ENCODE measurements at places on chromosomes 16 and 17.

DNA sequence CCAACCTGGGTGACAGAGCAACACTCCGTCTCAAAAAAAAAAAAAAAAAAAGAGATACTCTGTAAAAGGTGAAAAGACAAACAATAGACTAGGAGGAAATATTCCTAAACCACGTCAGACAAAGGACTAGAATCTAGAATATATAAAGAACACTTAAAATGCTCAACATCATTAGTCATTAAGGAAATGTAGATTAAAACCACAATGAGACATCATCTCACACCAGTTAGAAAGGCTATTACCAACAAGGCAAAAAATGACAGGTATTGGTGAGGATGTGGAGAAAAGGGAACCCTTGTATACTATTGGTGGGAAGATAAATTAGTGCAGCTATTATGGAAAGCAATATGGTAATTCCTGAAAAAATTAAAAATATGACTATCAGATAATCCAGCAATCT lies 903.1 kb upstream of the SOX9 start:
- DNase-seq: no peak

GRCh38 chr16:85369741-85370528 lies 243.2 kb upstream of the GSE1 start:
- peak; percentile 22 for DNase-seq

DNA sequence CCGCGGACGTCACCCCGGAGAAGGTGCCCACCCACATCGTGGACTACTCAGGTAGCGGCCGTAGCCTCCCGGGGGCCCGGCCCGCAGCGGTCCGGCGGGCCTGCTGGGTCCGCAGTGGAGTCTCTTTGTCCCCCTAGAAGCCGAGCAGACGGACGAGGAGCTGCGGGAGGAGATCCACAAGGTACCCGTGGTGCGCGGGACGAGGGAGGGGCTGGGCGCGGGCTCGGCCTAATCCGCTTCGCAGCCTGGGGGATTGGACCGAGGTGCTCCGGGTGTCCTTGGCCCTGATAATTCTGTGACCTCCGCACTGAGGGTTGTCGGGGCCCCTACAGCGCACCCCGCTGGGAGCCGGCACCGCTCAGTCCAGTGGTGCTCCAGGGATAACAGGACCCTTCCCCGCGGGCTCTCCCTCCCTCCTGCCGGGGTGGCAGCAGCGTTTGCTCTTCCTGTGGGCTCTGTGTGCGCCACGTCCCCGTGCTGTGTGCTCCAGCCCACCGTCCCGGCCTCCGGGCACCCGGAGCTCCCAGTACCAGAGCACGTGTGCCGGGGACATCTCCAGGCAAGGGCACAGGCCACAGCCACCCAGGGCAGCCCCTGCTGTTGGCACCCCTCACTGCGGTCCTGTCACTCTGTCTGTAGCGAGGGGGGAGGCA lies 713 bp downstream of the RHOT2 start:
- no peak for DNase-seq

DNA sequence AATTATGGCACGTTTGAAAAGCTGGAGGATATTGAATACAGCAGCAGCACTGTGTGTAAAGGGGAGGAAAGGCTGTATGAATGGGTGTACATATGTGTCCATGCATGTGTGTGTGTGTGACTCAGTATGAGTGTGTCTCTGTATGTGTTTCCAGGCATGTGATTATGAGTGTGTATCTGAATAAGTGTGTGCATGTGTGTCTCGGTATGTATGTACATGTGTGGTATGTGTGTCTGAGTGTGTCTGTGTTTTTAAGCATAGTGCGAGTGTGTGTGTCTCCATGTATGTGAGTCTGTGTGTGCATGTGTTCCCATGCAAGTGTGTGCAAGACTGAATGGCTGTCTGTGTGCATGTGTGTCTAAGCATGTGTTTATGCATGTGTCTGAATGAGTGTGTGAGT lies 259.1 kb upstream of the XYLT1 start:
- no peak for DNase-seq

GRCh38 chr16:56343661-56344517 lies 81.5 kb downstream of the AMFR start:
- no peak for DNase-seq

DNA sequence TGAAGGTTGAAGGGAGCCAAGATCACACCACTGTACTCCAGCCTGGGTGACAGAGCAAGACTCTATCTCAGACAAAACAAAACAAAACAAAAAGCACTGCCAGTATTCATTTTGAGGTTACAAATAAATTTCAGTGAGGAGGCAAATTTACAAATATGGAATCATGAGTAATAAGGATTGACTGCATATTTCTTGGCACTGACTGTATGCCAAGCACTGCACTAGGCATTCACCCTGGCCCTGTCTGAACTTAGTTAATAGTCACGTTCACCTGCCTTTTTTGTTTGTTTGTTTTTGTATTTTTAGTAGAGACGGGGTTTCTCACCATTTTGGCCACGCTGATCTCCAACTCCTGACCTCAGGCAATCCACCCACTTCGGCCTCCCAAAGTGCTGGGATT lies 5.1 kb downstream of the LDAF1 start:
- no peak for DNase-seq

DNA sequence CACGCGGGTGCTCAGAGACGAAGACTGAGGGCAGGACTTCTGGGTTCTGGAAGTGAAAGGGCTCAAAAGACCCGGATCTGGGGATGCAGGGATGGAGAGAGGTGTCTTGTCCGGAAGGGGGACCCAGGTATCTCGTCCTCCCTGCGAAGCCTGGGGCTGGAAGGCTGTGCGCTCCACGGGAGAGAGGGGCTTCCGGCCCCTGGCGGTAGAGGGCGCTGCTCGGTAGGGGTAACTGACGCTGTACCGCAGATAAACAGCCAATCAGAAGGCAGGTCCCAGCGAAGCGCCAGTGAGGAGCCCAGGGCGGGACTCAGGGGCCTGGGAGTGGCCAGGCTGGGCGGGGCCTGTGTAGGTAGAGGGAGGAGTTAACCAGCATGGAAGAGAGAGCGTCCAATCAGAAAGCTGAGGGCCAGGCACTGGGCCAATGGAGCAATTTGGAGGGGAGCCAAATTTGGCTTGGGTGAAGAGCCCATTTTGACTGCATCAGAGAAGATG lies 804 bp downstream of the TGFB1I1 start:
- DNase-seq: no peak

GRCh38 chr17:34248511-34249024 lies 6.5 kb upstream of the CCL2 start:
- DNase-seq: no peak

GRCh38 chr16:86573215-86573614 lies 5.1 kb upstream of the FOXL1 start:
- DNase-seq: no peak

GRCh38 chr17:58693751-58694150 lies 1.3 kb downstream of the RAD51C start:
- no peak for DNase-seq

GRCh38 chr16:85334718-85335583 lies 222.7 kb upstream of the CIBAR2 start:
- no peak for DNase-seq

DNA sequence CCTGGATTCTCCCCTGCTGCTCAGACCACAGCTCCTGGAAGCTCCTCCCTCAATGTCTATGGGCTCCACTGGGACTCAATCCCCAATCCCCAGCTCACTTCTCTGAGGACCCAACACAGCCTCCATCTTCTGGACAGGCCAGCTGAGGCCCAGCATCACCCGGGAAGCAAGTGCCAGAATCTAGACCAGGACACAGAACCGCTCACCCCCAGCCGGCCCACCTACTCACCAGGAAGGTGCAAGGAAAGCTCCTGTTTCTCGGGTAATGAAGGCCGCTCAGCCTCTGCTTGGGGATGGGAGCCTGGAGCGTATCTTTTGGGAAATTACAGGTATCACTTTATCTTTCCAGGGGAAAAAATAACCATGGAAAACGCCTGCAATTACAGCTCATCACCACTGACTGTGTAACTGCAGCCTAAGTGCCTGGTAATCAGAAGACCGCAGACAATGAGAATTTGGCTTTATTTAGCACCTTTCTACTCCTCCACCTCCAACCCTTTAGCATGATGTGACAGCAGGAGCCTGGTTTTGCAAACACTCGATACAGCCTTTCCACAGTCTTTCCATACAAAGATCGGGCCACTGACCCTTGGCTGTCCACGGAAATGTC lies 49.6 kb upstream of the RPL38 start:
- DNase-seq: no peak

DNA sequence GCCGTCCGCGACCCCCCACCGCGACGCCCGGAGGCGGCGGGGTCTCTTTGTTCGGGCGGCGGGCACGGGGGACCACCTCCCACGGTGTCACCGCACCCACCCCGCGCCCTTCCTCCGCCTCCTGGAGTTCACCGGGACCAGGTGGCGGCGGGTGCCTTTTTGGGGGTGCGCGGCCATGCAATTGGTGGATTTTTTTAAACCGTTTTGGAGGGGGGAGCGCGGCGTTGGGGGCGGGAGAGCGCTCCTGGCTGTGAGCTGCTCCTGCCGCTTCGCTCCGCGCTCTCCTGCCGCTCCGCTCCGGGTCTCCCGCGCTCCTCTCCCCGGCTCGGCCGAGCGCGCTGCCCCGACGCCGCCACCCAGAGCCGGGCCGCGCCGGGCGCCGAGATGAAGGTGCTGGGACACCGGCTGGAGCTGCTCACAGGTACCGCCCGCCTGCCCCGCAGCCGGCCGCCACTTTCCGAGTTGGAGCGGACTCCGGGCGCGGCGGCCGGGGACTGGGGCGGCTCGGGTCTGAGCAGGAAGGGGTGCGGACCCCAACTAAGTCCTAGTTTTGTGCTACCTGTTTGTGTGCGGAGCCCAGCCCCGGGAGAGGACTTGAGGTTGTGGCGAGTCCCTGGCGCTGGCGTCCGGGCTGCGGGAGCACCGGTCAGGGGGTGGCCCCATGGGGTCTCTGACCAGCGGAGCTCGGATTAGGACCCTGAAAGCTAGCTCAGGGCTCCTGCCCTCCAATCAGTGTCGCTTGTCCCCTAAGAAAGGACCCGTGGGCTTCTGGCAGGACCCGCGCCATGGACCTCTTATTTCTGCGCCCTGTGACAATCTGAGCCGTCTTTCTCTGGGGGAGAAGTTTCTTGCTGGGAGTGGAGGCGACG lies 35.7 kb upstream of the NDRG4 start:
- no peak for DNase-seq

DNA sequence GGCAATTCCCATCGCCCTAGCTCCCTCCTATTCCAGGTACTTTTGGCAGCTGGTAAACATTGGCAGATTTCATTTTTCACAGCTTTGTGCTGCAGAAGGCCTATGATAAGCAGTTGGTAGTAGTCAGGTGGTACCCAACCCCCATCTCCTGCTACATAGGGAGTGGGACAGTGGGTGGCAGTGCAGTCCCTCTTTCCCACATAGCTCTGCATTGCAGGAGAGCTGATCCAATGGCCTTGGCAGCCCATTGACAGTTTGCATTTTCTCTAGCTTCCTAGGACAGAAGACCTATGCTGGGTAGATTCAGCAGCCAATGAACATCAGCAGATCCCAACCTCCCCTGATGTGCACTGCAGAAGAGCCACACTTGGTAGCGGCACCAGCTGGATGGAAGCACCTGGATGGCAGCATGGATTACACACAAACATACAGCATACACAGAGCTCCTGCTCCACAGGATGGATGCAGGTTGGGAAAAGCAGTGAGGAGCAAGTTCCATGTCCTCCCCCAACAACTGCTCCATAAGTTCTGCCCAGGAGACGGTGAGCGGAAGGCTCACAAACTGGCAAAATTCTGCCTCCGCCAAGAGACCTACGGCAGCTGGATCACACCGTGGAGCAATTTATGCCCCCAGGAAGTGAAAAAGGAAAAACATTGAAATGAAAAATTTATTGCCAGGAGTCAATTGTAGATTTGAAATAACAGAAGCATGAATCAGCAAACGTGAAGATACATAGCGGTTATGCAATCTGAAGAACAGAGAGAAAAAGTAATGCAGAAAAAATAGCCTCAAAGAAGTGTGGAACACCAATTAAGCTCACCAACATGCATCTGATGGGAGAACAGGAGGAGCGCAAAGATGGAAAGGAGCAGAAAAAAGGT lies 95.7 kb downstream of the CACNG1 start:
- no peak for DNase-seq

GRCh38 chr17:14341866-14342265 lies 41.0 kb downstream of the HS3ST3B1 start:
- DNase-seq: no peak

All from activated CD4-positive, CD25-positive, alpha-beta regulatory T cell (primary cell).